ENCODE measurements at places on chromosomes 5 and 9.

DNA sequence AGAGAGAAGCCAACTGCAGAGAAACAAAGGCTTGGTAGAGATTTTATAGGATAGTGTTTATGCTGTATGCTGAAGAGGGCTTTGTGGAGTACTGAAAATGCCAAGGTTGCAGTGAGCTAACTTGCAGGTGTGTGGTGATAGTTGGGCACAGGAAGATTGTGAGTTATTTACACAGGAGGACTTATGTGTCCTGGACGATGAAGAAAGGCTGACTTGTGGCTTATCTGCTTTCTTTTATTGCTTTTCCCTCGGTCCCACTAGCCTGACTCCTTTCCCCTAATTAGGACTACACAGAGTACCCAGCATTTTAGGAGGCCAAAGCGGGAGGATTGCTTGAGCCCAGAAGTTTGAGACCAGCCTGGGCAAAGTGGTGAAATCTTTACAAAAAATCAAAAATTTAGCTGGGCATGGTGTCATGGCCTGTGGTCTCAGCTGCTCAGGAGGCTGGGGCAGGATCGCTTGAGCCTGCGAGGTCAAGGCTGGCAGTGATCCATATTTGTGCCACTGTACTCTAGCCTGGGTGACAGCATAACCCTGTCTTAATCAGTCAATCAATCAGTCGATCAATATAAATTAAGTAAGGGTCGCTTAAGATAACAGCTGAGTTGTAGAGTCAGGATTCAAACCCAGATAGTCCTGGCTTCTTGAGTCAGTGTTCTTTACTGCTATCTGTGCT is 61.9 kb downstream of the UBE2R2 start:
- no peak for DNase-seq

GRCh38 chr9:121200356-121200755 is 1.3 kb downstream of the RAB14 start:
- no peak for DNase-seq

GRCh38 chr5:154966874-154967273 is 26.0 kb downstream of the MRPL22 start:
- DNase-seq, result no peak

- DNase-seq, result no peak
Measured at GRCh38 chr5:29229461-29229860, 1964.0 kb upstream of the CDH6 start.

DNA sequence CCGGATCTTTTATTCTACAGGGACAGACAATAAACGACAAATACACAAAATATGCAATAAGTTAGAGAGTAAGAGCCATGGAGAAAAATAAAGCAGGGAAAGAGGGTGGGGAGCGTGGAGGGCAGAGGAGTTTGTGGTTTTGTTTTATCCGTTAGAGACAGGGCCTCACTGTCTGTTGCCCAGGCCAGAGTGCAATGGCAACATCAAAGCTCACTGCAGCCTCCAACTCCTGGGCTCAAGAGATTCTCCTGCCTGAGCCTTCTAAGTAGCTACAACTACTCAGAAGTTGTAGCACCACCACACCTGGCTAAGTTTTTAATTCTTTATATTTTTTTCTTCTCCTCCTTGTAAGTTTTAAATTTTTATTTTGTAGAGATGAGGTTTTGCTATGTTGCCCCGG is 54.5 kb upstream of the CTNNA1 start:
- no peak for DNase-seq

GRCh38 chr5:95526871-95527270 is 27.9 kb downstream of the SKIC3 start:
- DNase-seq, result no peak

DNA sequence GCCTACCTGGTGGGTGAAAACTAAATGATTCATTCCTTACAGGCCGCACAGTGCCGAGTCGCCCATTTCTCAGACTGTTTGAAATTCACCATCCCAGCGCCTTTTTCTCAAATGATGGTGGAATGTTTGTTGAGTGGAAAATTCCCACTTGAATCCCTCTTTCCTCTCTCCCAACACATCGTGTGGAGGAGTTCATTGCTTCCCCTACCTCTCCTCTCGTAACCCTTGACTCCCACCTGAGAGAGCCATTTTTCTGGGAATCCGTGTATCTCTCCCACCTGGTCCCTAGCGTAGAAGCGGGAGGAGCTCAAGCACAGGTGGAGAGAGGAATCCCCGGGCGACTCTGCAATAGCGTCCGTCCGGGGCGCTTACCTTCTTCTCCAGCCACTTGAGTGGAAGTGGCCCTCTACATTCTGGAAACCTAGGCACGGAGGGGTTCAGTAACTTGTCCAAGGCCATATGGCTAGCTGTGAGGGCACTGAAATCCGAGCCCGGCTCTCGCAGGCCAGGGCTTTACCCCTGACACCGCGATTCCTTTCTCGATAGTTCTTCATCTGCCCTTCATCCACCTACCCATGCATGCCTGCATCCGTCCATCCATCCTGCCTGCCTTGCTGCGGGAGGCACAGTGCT is 683 bp downstream of the OSMR start:
- DNase-seq, result no peak

GRCh38 chr5:115271295-115272050 is 8.8 kb upstream of the PGGT1B start:
- no peak for DNase-seq

DNA sequence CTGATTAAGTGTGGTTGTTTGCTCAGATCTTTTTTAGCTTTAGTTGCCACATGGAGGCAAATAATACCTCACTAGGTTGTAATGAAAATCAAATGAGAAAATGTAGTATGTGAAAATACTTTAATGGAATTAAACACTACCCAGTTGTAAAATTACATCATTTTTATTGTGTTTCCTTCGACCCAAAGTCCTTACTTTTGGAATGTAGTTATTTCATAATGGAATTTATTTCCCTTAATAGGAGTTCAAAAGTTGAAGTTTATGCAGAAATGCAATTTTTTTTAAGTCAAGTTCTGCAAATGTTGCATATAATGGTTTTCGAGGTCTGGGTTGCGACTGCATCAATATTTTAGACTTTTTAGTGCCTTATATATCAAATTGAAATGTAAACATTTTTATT is 31.0 kb downstream of the TNPO1 start:
- no peak for DNase-seq
